Suprapubic skin (tissue), 4 donors: ENCODE measurements at places on chromosomes 2 and 18.

GRCh38 chr18:64876833-64877232 lies 727.9 kb upstream of the LINC00305 start:
- no peak for DNase-seq

GRCh38 chr2:56177420-56178220 lies 6.2 kb upstream of the CCDC85A start:
- DNase-seq: no peak

DNA sequence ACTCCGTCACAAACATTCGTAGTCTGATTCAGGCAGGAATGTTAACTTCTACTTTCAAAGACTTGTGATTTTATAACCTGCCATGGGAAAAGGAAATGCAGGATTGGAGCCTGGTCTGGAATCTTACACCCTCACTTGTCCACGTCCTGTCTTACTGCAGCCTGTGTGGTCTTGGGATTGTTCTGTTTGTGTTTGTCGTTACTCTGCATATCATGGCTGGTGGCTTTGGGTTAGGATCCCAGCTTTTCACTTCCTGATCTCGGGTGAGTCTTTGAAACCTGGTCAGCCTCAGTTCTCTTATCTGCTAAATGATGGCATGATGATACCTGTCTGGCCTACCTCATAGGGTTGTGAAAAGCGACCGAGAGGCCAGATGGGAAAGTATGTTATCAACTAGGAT lies 34.6 kb downstream of the SH3BP4 start:
- DNase-seq: no peak

GRCh38 chr2:218962859-218963492 lies 3.5 kb downstream of the CDK5R2 start:
- DNase-seq: no peak

DNA sequence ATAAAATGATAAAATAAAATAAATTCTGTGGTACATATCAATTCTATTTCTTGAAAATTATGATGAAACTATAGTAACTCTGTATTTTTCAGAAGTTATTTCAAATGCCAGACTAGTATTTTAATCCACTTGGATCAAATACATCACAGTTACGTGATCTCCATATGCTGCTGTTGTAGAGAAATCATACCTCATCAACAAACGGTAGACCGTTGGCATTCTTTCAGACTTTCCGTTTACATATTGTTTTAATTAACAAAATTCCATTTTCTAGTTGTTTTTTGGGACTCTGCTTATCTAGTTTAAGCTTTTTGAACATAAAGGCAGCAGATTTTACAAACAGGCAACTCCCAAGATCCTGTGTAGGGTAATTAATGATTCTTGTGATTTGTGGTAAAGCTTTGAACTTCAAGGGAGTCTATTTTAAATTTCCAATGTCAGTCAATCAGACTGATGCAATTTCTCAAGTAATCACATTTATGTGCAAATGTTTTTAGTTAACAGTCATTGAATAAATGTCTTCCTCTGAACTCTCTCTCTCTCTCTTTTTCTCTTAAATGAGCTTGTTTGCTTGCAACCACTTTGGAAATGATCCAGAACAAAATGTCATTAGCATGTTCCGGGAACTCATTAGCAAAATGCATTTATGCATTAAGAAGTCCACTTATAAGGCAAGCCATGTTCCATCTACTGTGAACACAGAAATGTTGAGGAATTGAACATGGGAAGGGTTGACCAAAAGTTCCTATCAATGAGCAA lies 31.8 kb downstream of the NYAP2 start:
- DNase-seq: no peak

GRCh38 chr2:15348045-15348444 lies 213.1 kb downstream of the NBAS start:
- no peak for DNase-seq

DNA sequence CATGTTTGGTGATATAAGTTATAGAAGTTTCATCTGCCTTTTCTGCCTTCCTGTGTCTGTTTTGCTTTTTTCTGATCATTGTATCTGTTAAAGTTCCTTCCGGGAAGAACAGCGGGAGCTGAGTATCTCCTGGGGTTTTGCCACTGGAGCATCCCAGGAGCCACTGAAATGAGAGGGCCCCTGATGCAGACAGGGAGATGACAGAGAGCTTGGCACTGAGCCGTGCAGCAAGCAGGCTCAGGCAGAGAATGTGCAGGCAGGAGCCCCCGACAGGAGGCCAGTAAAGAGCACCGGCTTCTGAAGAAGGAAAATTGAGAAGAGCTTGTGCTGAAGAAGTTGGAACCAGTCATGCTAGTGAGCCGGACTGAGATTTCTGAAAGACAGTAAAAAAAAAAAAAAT lies 137.8 kb downstream of the TDRD15 start:
- no peak for DNase-seq
